Dermis blood vessel endothelial cell (primary cell): ENCODE measurements at places on chromosomes 16 and 17. TPM values are rescaled to one million over a fixed set of nuclear protein-coding genes. Genes with fewer than 3 reads are reported as not detected.

DNA sequence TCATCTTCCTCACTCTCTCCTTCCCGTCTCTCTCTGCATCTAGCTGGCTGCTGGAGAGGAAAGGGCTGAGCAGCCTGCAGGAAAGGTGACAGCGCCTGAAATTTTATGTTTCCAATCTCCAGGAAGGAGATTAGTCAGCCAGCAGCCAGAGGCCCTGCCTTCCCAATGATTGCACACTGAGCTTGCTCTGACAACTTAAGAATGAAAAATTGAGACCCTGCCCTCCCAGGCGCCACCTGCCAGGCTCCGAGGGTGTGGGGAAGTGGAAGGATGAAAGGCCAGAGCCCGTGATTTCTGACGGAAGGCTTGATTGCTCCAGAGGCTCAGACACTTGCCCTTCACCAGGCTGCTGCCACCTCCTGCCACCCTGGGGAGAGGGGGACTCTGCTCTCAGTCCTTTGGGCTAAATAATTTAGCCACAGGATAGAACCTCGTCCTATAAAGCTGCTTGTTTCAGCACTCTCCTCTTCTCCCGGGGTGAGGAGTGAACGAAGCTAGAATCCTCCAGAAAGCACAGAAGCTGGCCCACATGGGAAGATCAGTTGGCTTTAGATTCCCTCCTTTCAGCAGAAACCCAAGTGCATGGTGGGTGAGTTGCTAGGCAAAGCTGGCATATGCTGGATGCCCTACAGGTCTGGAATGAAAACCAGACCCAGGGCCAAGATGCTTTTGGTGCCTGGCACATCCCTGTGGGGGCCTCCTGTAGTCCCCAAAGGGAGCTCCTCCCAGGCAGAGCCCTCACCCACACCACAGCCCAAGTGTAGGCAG is 33.5 kb downstream of the GRIN2C start:
- peak; percentile 73 for DNase-seq

DNA sequence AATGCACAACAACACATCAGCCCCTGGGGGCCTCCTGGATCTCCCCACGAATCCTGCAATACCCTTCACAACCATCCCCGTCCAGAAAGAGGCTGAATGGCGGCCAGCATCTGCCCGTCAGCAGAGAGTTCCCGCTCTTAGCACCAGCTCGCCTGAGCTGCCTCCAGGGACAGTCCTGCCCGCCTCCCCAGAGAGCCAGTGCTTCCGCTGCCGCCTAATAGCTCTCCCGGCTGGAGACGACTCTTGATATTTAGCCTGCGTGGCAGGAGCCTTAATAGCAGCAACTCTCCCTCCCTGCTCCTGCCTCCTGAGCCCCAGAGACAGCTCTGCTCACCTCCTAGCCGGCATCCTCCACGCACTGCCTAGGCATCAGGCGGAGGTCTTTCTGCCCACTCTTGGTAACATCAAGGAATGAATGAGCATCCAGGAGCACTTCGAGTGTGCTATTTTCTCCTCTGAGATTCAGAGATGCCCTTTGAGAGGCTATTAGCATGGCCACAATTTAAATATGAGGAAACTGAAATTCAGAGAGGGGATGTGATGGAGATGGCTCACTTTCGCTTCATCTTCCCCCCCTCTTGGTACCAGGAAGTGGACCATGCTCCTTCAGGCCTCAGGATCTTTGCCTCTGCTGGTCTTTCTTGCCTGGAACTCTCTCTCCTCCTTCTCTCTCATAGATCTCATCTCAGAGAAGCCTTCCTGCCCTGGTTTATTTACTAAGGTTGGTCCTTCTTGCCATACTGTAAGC is 67.9 kb downstream of the RAI1 start:
- DNase-seq: no peak

DNA sequence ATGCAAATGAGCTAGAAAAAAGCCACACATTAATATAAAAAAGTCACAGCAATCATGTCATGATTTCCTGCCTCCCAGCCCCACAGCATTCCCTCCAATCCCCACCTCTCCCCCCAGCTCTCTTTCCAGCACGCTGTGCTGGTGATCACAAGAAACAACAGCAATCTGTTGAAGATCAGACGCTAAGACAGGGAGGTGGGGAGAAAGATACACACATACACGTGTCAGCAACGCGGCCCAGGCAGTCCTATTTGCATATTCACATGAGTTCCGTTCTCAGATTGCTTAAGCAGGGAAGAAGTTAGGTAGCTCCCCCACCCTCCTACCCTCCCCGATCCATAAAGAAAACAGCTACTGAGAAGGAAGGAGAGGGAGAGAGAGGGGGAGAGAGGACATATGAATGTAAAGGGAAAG is 405.5 kb upstream of the PSMD7 start:
- no peak for DNase-seq

DNA sequence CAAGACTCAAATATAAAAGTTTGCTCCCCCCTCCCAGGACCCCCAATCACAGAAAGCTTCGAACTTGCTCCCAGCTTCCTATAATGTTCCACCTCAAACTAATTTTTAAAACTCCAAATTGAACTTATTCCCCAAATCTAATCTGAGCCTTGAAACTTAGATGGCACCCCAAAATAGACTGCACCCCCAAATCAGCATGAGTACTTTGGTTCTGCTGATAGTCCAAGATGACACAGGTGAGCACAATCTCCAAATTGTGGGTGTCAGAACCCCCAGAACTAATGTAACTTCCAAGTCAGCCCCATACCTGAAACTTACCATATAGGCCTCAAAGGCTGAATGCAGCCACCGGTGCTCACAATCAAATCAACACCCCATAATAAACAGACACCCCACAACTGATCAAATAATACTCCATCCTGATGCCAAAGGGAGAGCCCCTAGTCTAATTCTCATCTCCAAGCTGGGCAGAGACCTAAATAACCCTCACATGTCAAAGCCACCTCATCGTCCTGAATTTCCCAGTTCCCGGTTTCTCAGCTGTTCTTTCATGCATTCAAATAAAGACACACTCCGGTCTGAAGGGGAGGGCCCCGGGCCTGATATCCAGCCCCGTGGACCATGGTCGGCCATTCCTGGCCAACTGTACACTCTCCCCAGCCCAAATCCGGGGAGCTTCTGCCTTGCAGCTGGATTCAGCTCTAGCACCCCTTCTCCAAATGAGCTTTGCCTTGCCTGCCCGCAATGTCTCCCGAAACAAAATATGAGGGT is 1.8 kb upstream of the BCL6B start:
- DNase-seq: peak; percentile 57

Gene LPO
- under 0.01 TPM in 1 of 2 replicates, not detected in the other for total RNA-seq

Gene IL17C
- not detected in 2 replicates for total RNA-seq

Gene FOXC2
- total RNA-seq: 2.2 and 8.1 TPM in 2 replicates

Gene MAP2K3
- 20.8 and 39.0 TPM in 2 replicates for total RNA-seq

- DNase-seq: no peak
Measured at GRCh38 chr17:47741109-47741792, 8.2 kb downstream of the TBX21 start.

DNA sequence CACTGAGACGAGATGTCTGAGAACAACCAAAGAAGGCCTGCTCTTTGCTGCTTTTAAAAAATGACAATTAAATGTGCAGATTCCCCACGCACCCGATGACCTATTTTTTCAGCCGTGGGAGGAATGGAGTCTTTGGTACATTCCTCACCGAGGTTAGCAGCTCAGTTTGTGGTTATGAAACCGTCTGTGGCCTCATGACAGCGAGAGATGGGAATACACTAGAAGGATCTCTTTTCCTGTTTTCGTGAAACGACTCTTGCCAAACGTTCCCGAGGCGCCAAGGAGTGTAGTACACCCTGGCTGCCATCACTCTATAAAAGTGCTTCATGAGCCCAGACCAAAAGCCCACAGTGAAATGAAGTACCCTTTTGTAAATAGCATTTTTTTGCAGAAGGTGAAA is 87.8 kb downstream of the CRISPLD2 start:
- DNase-seq: no peak

DNA sequence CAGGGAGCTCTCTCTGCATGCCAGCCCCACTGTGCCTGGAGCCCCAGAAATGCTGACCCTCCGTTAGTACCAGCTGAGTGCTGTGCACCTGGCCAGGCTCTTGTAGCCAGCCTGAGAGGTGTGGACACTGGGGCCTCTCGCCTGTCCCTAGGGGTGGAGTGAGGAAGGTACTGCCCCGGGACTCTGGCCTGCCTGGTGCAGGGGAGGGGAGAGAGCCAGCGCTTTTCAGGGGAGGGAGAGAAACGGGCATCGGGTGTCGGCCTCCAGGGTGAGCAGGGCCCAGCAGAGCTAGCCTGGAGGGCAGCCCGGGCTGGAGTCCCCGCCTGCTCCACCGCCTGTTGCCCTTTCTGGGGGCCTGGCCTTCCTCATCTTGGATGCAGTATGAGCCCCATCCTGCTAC is 13.1 kb downstream of the MAP2K3 start:
- no peak for DNase-seq

DNA sequence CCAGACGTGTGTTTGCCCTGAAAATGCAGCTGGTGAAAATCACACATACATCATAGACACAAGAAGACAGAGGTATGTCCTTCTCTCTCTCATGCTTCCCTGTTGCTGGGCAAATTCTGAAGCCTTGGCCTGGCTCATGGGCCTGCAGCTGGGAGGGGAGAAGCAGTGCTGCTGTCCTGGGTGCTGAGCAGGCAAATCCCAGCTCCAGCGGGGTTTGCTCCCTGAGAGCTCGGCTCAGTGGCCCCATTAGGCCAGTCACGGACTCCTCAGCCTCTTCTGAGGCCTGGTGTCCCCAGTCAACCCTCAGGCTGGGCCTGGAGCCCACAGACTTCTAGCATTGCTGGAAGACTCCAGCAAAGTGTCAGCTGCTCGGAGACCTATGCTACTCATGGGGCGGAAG is 11.7 kb downstream of the RHBDL3 start:
- DNase-seq: peak; percentile 33

- no peak for DNase-seq
Measured at GRCh38 chr17:56206351-56206750, 53.1 kb downstream of the ANKFN1 start.
